Left kidney (tissue), 8 donors: ENCODE measurements at places on chromosomes 6 and 20. TPM values are rescaled to one million over a fixed set of nuclear protein-coding genes. Genes with fewer than 3 reads are reported as not detected.

Gene HLA-DOA
- polyA plus RNA-seq = 5.9 TPM

Gene SEMG1
- not detected for polyA plus RNA-seq

Gene WFDC10B
- not detected for polyA plus RNA-seq

Gene SCAND1
- 23.9 TPM for polyA plus RNA-seq
